Glutamatergic neuron (in vitro differentiated cells): ENCODE measurements at places on chromosomes 6 and 20. TPM values are rescaled to one million over a fixed set of nuclear protein-coding genes. Genes with fewer than 3 reads are reported as not detected.
A peak's percentile ranks its signal among the peaks of the same experiment; 100 is the strongest.

GRCh38 chr6:166274739-166275370 lies 33.3 kb downstream of the PRR18 start:
- peaks cover 2% of the 10 kb centered on the region for H3K4me1 ChIP-seq
- H3K4me3 ChIP-seq, result no peak overlapping the region
- DNase-seq, result no peak

- no peaks in the 10 kb centered on the region for H3K27me3 ChIP-seq
- DNase-seq, result no peak
- no peak overlapping the region for H3K4me3 ChIP-seq
- H3K36me3 ChIP-seq, result no peaks in the 10 kb centered on the region
- H3K27ac ChIP-seq, result no peak overlapping the region
These were observed 36.0 kb downstream of the STK35 start for GRCh38 chr20:2137552-2138201.

PAK5 gene
- total RNA-seq, result 6.8 TPM

ZNF184 gene
- total RNA-seq, result 10.8 TPM

GRCh38 chr6:169450097-169450496 lies 196.5 kb upstream of the THBS2 start:
- H3K4me1 ChIP-seq, result peaks cover 3% of the 10 kb centered on the region
- H3K27me3 ChIP-seq, result no peaks in the 10 kb centered on the region
- no peak overlapping the region for H3K27ac ChIP-seq
- H3K36me3 ChIP-seq, result no peaks in the 10 kb centered on the region

LBP gene
- total RNA-seq, result not detected

GRCh38 chr20:26167499-26167898 lies 470.8 kb upstream of the ZNF337 start:
- no peaks in the 10 kb centered on the region for H3K27me3 ChIP-seq
- H3K36me3 ChIP-seq, result no peaks in the 10 kb centered on the region
- no peak for DNase-seq
- H3K27ac ChIP-seq, result no peak overlapping the region
- no peaks in the 10 kb centered on the region for H3K4me1 ChIP-seq

FBXO5 gene
- total RNA-seq, result 6.2 TPM

- no peak for DNase-seq
- H3K27ac ChIP-seq, result no peak overlapping the region
- peaks cover 24% of the 10 kb centered on the region for H3K27me3 ChIP-seq
- H3K4me3 ChIP-seq, result no peak overlapping the region
These were observed 4.9 kb downstream of the HCK start for GRCh38 chr20:32056708-32057483.

KCNK15 gene
- total RNA-seq, result 0.22 TPM

CGA gene
- not detected for total RNA-seq

DNA sequence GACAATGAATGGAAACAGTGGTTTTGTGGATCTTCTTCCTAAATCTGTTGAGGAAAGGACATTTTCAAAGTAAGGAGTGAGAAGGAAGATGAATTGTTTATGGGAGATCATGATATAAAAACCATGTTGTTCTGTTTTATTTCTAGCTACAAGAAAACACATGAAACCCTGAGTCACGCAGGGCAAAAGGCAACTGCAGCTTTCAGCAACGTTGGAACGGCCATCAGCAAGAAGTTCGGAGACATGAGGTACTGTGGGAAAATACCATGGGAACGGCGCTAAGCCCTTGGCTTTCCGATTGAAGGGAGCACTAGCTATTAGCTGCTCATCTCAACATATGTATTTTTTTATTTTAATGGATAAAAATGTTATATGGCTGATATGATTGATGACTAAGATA lies 53.6 kb downstream of the HDDC2 start:
- no peak overlapping the region for H3K4me3 ChIP-seq
- H3K27ac ChIP-seq, result no peak overlapping the region
- no peak for DNase-seq
- peaks cover 3% of the 10 kb centered on the region for H3K36me3 ChIP-seq

GNMT gene
- total RNA-seq, result 0.54 TPM

- DNase-seq, result no peak
- no peak overlapping the region for H3K4me3 ChIP-seq
- peaks cover 3% of the 10 kb centered on the region for H3K27me3 ChIP-seq
- peaks cover 12% of the 10 kb centered on the region for H3K36me3 ChIP-seq
These were observed 12.6 kb downstream of the DUSP22 start for GRCh38 chr6:304833-305370.

DNA sequence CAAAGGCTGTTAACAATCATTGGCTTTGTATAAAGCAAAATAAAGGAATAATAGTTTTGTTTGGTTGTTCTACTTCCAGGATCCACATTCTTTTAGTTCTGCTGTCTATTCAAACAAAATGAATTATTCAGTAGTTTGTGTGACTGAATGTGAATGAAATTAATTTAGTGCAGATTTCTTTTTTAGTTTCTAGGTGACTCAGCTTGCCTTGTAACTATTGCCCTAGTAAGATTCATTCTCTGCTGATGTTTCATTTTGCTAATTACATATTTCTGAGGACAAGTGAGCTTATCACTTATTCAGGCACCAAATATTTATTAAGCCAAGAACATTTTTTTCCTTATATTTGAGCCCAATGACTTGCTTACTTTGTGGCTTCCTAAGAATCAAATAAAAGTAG lies 46.5 kb upstream of the RIPOR2 start:
- H3K27ac ChIP-seq, result no peak overlapping the region
- peaks cover 1% of the 10 kb centered on the region for H3K36me3 ChIP-seq
- no peaks in the 10 kb centered on the region for H3K27me3 ChIP-seq
- no peak overlapping the region for H3K4me3 ChIP-seq

- H3K4me3 ChIP-seq, result no peak overlapping the region
- no peaks in the 10 kb centered on the region for H3K36me3 ChIP-seq
- no peaks in the 10 kb centered on the region for H3K27me3 ChIP-seq
These were observed 302.0 kb downstream of the ALDH8A1 start for GRCh38 chr6:134647861-134648260.

- DNase-seq, result no peak
- H3K27ac ChIP-seq, result no peak overlapping the region
- H3K4me3 ChIP-seq, result no peak overlapping the region
These were observed 3.0 kb downstream of the CASS4 start for GRCh38 chr20:56414842-56415765.

GRCh38 chr20:53547664-53548239 lies 45.9 kb downstream of the ZNF217 start:
- H3K36me3 ChIP-seq, result no peaks in the 10 kb centered on the region
- no peak overlapping the region for H3K4me3 ChIP-seq
- H3K4me1 ChIP-seq, result peaks cover 3% of the 10 kb centered on the region
- peak; percentile 30 for DNase-seq
- peaks cover 1% of the 10 kb centered on the region for H3K27me3 ChIP-seq
- H3K27ac ChIP-seq, result no peak overlapping the region

GRCh38 chr6:111667931-111668330 lies 62.3 kb upstream of the TRAF3IP2 start:
- DNase-seq, result no peak
- peak overlapping the region; percentile 75 for H3K27ac ChIP-seq
- no peak overlapping the region for H3K4me3 ChIP-seq

GRCh38 chr20:1334761-1335160 lies 5.8 kb upstream of the SDCBP2 start:
- H3K4me3 ChIP-seq, result no peak overlapping the region
- DNase-seq, result no peak
- H3K36me3 ChIP-seq, result no peaks in the 10 kb centered on the region
- peaks cover 13% of the 10 kb centered on the region for H3K4me1 ChIP-seq
